ENCODE measurements at places on chromosomes 4 and X. TPM values are rescaled to one million over a fixed set of nuclear protein-coding genes. Genes with fewer than 3 reads are reported as not detected.

DNA sequence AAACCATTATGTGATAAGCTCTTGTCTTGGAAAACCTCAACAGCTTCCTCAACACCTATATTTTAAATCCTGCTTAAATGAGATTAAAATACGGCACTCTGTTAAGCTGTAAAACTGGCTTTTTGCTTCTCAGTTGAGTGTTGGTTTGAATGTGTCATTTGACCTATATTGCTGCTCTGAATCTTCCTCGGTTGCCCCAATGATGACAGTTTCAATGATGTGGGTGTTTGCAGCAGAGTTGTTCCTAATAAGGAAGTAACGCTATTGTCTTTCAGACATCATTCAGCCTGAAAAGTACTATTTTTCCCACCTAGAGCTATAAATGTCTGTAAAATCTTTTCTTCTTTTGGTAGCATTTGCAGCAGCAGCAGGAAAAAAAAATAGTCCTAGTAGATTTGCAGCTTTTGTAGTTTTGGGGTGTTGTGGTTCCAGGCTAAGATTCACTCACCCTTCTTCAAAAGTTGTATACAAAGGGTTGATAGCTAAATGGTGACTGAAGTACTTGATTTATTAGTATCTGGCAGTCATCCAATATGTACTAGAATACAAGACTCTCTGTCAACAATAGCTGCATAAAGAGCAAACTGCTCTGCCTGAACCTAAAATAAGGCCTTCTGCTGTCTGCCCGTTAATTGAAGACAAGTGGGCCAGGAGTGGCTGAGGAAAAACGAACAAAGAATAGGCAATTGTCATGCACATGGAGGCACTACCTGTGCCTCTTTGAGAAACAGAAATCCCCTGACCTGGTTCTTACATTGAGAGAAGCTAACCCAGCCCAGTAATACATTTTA lies 333.1 kb downstream of the IL1RAPL1 start:
- no peak for DNase-seq

GRCh38 chr4:53651156-53651735 lies 60.0 kb upstream of the LNX1 start:
- no peak for DNase-seq

- DNase-seq = no peak
Measured at GRCh38 chr4:73161527-73162185, 92.1 kb upstream of the COX18 start.

GRCh38 chr4:102758241-102759160 lies 2.3 kb downstream of the MANBA start:
- no peak for DNase-seq

DNA sequence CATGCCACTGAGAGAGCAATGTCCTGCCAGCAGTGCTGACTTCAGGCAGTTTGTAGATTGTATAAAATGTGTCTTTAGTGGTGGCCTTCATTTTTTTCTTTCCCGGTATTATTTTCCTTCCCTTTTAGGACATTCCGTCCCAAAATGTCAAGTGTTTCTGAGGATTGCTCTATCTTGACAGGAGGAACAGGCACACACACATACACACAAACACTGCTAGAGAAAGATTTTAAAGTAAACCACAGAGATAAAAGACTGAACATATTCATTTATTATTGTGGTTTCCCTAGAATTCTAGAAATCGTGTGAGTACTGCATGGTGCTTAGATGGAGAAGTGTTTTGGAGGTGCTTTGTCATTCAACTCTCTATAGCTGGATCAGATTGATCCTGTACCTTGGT lies 111.9 kb downstream of the GABRB1 start:
- no peak for DNase-seq

Gene EMCN
- total RNA-seq = not detected

Gene TRIM61
- total RNA-seq = 2.3 TPM

Gene GAGE12D
- total RNA-seq = not detected

Measured in B cell (primary cell).